ENCODE measurements at places on chromosomes 3 and 15.
A peak's percentile ranks its signal among the peaks of the same experiment; 100 is the strongest.

GRCh38 chr3:139676108-139676507, 1.7 kb downstream of the NMNAT3 start:
- DNase-seq: no peak

- no peak for DNase-seq
Measured at GRCh38 chr15:83956887-83957286, 278.7 kb upstream of the GOLGA6L4 start.

DNA sequence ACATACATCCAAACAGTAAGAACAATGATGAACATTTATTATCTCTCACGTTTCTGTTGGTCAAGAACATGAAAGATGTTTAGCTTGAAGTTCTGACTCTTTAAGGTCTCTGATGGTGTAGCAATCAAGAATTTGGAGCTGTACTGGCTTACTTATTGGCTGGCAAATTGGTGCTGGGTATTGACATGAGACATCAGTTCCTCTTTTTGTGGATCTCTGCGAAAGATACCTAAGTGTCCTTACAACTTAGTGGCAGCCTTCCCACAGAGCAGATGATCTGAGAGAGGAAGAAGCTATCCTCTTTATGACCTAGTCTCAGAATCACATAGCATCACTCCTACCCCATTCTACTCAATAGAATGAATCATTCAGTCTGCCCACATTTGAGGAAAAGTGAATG, 309.8 kb upstream of the DCBLD2 start:
- DNase-seq: no peak

DNA sequence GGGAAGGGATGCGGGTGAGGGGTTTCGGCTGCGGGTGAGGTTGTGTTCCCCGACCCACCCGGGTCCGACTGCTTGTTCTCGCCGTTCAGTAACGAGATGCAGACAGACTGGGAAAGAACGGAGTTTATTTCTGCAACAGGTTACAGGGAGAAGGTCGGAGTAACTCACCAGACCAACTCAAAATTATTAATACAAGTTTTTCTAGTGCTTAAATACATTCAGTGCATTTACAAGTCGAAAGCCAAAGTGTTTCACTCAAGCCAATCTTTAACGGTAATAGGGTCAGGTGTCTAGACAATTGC, 492 bp upstream of the HIGD1A start:
- no peak for DNase-seq

DNA sequence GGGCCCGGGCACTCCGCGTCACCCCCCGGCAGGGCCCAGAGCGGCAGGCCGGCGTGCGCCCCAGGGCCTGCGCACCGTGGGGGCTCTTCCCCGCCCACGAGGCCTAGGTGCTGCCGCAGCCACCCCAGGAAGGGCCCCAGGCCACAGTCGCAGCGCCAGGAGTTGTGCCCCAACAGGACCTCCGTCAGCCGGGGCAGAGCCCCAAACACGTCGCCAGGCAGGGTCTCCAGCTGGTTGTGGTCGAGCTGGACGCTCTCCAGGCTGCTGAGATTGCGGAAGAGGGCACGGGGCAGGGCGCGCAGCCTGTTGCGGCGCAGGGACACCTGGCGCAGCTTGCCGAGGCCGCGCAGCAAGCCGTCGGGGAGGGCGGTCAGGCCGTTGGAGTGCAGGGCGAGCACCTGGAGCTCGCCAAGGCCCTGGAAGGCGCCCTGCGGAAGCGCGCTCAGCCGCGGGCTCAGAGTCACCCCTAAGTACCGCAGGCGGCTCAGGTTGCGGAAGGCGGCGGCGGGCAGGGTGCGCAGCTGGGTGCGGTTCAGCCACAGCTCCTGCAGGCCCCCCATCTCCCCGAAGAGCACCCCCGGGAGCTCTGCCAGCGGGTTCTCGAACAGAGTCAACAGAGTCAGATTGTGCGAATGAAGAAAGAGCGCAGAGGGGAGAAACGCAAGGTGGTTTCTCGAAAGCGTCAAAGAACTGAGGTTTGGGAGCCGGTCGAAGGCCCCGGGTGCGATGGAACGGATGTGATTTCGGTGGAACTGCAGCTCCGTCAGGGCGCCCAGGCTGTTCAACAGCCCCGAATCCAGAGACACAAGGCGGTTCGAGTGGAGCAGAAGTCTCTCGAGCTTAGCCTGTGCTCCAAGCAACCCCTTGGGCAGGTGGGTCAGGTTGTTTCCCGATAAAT, 2.0 kb downstream of the GP5 start:
- peak; percentile 59 for DNase-seq

GRCh38 chr3:3665961-3666640, 133.1 kb upstream of the LRRN1 start:
- DNase-seq: no peak

GRCh38 chr3:188667926-188668325, 503.8 kb upstream of the TPRG1 start:
- no peak for DNase-seq

GRCh38 chr15:32687556-32687955, 30.2 kb upstream of the GREM1 start:
- no peak for DNase-seq

- no peak for DNase-seq
Measured at GRCh38 chr3:165404357-165405027, 208.3 kb upstream of the SLITRK3 start.

- no peak for DNase-seq
Measured at GRCh38 chr3:16471897-16472296, 41.6 kb downstream of the RFTN1 start.

DNA sequence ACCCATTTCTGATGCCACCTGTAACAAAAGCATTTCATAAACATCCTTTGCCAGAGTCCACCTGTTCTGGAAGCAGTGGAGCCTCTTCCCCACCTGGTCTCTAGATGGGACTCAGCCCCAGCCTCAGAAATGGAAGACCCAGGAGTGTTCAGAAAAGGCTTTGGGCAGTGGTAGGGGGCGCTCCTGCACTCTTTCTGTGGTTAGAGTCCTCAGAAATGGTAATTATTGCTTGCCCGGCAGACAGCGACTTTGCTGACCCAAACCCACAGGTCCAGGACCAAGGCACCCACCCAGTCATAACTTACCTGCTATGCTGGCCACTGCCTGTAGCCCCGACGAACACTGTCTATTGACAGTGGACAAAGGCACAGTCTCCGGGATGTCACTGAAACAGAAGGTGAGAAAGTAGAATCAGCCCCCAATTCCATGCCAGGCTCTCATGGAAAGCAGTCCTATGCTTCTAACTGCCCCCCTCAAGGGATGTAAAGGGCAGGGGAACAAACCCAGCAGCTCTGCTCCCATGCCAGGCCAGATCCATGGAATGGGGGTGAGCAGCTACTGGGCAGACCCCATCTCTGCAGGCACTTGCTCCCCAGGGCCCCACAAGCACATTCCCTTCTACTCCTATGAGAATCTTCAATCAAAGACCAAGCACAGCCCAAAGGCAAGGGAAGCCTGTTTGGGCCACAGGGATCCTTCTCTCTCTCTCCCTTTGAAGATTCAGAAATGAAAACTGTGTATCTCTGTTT, 5.1 kb downstream of the ACAA1 start:
- DNase-seq: peak; percentile 63

DNA sequence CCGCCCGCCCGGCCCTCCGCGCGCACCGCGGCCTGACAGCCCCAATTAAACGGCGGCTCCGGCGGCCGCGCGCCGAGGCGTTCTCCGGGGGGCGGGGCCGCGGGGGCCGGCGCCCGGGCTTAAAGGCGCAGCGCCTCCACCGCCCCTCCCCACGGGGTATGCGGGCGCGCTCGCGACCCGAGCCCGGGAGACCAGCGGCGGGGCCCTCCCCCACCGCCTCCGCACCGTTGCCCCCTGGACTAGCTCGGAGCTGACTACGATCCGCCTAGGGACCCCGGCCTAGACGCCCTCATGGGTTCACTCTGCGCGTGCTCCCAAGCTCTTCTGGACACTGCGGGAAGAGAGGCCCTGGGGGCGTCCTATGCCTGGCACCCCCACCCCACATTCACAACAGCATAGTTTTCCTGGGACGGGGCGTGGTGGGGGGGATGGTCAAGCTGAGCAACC, at the start of gene DUSP7:
Gene DUSP7, minus strand, starts transcription at position 51 of the 447 bp plus-strand sequence. CDS start 205 bp downstream, outside the sequence.
- DNase-seq: peak; percentile 78

GRCh38 chr3:134777341-134777740, 17.7 kb upstream of the EPHB1 start:
- no peak for DNase-seq

DNA sequence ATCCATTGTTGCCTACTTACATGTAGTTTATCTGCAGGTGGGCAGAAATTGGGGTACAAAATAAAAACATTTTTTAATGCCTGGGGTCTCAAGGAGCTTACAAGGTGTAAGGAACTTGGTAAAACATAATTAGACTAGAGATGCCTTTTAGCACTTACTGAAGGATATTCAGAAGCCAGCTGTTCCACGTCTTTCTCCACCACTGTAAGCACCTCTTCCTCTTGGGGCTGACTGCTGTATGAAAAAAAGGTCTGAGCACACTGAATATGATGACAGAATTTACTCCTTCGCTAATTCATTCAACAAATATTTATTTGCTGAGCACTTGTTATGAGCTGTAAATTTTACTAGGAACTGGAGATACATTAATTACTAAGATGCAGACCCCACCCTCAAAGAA, 539.1 kb downstream of the UNC13C start:
- DNase-seq: no peak

- DNase-seq: no peak
Measured at GRCh38 chr3:65955792-65956477, 82.8 kb downstream of the MAGI1 start.

- DNase-seq: no peak
Measured at GRCh38 chr3:99579965-99580364, 58.4 kb upstream of the COL8A1 start.

- DNase-seq: no peak
Measured at GRCh38 chr3:55910543-55910942, 423.4 kb upstream of the WNT5A start.

- DNase-seq: no peak
Measured at GRCh38 chr3:148307443-148307843, 390.3 kb upstream of the AGTR1 start.

DNA sequence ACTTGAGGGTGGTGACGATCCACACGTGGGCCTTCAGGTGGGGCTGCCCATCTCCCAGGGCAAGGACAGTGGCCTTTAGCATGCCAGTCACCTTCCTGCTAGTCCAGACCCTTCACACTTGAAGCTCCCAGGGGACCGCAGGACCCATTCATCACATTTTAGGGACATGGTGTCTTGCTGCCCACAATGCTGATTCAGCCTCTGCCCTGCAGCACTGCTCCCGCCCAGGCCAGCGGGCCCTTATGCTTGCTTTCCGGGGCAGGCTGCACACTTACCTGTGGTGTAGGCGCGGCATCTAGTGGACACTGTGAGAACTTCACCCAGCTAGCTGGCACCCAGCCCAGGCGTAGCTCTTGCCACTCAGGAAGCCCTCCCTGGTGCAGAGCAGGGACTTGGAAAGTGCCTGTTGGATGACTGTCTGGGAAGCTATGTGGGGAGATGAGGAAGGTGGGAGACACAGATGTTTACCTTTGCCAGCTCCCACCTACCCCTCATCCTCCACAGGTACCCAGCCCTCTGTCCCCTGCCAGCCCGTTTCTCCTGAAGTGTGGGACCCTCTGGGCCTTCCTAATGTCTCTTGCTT, 26.3 kb upstream of the NR2C2 start:
- peak; percentile 89 for DNase-seq

DNA sequence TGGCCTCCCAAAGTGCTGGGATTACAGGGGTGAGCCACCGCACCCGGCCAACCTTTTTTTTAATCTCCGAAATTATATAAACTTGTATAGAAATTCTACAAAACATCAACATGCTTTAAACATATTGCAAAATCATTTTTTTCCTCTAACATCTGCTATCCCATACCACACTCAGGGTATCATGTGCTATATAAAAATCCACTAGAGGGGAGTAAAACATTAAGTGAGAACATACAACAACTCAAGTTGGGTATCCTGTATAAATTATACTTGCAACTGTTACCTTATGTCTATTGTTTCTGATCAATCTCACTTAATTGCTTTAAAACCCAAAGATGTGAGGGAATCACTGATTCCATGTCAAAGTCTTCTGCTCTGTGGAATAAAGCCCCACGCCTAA, 71.9 kb upstream of the FBN1 start:
- no peak for DNase-seq

DNA sequence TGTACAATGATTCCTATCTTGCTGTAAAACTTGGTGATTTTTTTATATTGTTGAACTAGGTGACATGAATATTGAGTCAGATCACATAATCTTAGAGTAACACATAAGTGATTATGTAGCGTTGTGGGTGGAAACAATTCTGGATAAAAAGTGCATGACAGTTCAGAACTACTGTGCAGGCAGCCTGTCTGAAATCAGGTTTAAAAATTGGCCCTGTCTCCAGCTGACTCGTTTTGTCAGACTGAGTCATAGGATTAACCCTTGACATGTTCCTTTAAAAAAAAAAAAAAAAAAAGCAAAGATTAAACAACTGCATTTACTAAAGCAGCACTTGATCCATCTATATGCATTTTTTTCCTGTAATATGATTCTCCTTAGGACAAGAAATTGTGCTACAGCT, 160.0 kb upstream of the CGNL1 start:
- DNase-seq: no peak

- DNase-seq: no peak
Measured at GRCh38 chr3:171225708-171226107, 199.2 kb upstream of the SLC2A2 start.

GRCh38 chr3:4460334-4460733, 6.7 kb downstream of the SUMF1 start:
- DNase-seq: no peak

DNA sequence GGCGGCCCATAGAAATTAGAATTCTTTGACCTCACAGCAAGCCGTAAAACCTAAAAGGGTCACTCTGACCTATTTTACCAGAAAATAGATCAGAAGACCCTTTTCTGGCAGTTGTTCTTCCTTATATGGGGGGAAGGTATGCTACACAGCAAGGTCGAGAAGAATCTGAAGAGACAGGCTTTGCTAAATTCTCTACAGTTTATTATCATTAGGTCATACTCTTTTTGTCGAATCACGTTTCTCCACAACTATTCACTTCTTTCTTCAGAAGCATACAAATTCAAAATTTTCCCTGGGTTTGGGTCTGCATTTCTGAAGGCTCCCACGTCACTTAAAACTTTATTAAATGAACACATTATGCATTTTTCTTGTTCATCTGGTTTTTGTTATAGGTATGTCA, 229.5 kb upstream of the GRM7 start:
- no peak for DNase-seq

- DNase-seq: no peak
Measured at GRCh38 chr3:38382506-38383080, 36.0 kb downstream of the XYLB start.

DNA sequence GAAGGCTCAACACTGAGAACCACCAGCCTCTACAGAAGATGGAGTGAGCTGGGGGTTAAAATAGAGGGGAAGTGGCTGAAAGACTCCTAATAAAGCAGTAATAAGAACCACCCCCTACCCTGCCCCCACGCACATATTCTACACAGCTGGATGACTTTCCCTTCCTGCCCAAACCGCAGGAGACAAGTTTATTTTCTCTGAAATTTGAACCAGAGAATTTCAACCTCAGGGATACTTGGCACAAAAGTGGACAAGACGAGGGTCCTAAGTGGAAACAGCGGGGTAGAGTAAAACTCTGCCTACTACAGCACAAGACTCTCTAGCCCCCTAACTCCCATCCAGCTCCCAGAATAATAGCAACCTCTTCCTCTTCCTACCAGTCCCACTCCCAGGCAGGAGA, 28.4 kb downstream of the USF3 start:
- DNase-seq: no peak

Data from stimulated activated CD8-positive, alpha-beta memory T cell treated with anti-CD3 and anti-CD28 coated beads, Interleukin-4, amount 100 ng/mL, for 48 hours (primary cell).